Activated gamma-delta T cell treated with anti-CD3 and anti-CD28 coated beads, Interleukin-2, amount 50 U/mL, for 16 hours (primary cell): ENCODE measurements at places on chromosomes 1 and 21.
A peak's percentile ranks its signal among the peaks of the same experiment; 100 is the strongest.

DNA sequence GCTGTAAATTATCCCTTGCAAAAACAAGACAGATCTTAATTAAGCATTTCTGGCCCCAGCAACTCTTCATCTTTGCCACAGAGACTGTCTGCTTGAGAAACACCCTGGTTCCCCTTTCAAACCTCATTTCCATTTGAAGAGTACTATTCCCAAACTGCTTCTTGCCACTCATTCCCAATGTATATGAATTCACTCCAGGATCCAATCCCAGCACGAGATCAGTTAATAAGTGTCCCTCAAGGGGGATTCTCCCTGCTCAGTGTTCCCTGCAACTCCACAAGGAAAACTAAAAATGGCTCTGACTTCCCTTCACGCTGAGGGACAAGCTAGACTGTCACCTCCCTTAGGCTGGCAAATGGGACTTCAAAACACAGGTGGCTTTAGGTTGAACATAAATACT lies 173.2 kb downstream of the SIPA1L2 start:
- DNase-seq: no peak

GRCh38 chr1:46535063-46535462 lies 16.4 kb downstream of the KNCN start:
- DNase-seq: no peak

GRCh38 chr1:55318116-55318817 lies 103.1 kb upstream of the USP24 start:
- DNase-seq: no peak

DNA sequence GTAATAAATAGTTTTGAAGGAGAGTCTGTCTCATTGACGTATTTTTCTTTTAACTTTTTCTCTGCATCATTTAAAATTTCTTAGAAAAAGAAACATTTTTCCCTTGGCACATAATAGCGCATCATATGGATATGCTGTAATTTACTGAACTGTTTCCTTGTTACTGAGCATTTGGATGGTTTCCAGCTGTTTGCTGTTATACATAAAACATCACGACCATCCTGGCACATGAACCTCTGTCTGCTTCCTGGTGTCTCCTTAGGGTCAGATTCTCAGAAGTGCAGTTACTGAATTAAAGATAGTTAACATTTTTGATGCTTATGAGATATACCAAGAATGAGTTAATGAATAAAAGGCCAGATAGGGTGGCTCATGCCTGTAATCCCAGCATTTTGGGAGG lies 67.2 kb downstream of the BACE2 start:
- no peak for DNase-seq

GRCh38 chr1:30725450-30726095 lies 2.2 kb upstream of the MATN1 start:
- no peak for DNase-seq

- DNase-seq: no peak
Measured at GRCh38 chr1:118247593-118247992, 62.6 kb upstream of the SPAG17 start.

- DNase-seq: no peak
Measured at GRCh38 chr1:9145021-9145668, 16.2 kb upstream of the GPR157 start.

- no peak for DNase-seq
Measured at GRCh38 chr1:22803833-22804232, 93.2 kb downstream of the EPHB2 start.

DNA sequence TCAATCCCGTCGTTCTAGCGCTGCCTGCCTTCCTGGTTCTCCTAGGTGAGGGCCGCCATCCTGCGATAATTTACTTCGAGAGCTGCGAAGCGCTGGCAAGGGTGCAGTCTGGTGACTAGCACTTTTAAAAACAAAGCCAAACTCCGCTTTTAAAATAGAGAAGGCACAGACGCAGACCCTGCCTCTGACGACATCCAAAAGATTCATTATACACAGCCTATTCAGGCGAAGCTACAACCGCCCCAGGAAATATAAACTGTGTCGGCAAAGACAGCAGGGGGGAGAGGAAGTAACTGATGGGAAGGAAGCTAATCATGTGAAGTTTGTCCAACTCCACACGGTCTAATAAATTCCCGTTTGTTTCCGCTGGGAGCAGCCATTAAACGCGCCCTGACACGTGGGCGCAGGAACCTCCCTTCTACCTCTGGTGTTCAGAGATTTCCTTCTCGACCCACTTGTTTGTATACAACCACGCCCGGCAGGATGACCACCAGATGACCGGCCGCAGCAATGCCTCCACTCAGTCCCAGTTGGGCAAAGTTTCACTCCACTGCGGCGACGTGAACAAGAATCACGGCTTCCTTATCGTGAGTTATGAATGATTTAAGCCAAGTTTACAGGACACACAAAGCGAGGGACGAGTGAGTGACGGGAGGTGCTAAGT lies 1.3 kb downstream of the GNG12 start:
- DNase-seq: no peak

- no peak for DNase-seq
Measured at GRCh38 chr1:8363767-8364301, 45.9 kb downstream of the SLC45A1 start.

DNA sequence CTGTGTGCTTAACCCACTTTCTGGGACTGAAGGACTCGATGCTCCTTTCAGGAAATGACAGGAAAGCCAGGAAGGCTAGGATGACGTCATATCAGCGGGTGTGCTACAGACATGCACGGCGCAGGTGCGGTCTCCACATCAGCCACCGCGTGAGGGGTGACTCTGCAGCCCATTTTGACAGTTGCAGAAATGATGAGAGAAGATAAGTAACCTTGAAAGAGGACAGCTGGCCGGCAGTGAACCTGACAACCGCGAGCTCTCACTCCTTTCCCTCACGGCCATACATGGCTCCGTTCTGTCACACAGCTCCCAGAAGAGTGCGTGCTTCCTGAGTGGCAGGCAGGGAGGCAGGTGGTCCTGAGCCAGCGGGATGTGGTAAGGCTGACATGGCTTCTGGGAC lies 1.7 kb upstream of the KRTAP10-5 start:
- DNase-seq: no peak

DNA sequence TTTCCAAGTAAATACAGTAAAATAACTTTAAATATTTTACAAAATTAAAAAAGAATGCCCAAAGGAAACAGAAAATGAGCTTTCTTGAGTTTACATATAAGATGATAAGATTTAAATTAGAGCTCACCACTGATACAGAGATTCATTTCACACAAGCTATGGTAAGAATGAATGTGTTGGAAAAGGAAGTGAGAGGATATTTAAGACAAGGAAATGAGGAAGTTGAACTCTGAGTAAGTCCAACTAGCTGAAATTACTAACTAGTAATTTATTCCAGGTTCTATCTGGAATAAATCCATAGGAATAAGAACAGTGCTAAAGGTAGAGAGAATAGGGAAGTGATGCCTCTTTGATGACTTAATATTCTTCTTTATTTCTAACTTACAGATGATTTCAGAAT lies 42.4 kb downstream of the FNBP1L start:
- no peak for DNase-seq

DNA sequence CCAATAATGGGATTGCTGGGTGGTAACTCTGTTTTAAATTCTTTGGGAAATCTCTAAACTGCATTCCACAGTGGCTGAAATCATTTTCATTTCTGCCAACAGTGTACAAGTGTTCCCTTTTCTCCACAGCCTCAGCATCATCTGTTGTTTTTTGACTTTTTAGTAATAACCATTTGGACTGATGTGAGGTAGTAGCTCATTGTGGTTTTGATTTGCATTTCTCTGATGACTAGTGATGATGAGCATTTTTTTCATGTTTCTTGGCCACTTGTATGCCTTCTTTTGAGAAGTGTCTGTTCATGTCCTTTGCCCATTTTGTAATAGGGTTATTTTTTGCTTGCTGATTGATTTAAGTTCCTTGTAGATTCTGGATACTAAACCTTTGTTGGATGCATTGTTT lies 131.9 kb upstream of the B3GALT2 start:
- DNase-seq: no peak

DNA sequence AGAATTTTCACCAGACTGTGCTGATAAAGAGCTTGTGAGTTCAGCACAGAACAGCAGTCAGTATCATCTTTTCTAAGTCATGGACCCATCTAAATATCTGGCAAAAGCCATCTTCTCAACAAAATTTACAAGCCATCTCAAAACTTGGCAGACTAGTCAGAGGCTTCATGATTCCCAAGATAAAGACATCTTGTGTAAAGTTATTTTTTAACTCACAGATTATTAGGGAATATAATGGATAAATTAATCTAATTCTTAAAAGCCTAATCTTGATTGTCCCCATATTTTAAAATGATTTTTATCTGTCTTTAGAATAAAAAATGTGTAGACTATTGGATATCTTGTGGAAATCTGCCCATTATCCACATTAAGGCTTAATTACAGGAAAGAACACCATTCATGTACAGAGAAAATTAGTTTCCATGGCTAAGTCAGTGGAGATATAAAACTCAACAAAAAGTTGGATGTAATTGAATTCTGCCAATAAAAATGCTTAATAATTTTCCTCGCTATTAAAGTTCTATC lies 159.8 kb downstream of the ZP4 start:
- no peak for DNase-seq

DNA sequence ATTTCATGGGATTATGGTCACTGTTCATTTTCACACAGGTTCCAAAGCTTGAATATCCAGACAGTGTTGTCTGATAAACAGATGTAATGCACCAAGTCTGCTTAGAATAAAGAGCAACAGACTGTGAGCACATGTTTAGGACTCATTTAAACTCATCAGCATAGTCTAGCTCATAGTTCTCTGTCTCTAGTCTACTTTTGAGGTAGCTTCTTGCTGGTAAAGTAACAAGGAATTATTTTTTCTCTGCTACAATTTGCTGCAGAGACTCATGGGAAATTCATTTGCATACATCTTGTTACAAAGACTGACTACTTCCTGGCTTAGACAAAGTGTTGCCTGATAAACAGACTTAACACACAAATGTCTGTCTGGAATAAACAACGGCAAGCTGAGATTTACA lies 187.2 kb downstream of the NFIA start:
- DNase-seq: no peak

GRCh38 chr1:27045973-27046558 lies 33.4 kb upstream of the TENT5B start:
- DNase-seq: peak; percentile 43

DNA sequence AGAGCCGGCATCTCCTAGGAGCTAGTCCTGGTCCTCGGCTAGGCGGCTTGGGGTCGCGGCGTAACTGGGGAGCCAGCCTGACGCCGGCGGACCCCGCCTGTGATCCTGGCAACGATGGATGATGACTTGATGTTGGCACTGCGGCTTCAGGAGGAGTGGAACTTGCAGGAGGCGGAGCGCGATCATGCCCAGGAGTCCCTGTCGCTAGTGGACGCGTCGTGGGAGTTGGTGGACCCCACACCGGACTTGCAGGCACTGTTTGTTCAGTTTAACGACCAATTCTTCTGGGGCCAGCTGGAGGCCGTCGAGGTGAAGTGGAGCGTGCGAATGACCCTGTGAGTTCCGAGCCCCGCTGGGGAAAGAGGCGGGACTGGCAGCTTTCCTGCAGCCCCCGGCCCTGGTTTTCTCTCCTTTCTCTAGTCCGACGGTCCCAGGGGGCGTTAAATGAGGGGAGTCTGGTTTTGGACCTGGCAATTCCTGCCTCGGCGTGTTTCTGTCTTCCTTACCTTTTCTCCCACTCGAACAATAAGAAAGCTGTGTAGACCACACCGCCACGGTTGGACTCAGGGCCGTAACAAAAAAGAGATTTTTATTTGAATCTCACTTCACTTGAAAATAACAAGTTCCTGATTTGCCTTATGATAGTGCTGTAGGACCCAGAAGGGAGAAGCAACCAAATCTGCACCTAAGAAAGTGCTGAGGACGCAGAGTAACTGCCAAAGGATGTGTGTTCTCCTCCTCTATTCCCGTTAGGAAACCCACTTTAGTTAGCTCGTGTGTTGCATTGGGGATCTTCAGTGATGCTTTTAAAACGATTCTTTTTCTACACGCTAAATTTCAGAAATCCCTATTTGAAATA lies at the start of gene SPRTN:
SPRTN (plus strand) TSS at position 24 of the 859 bp plus-strand sequence; CDS start at position 115, 91 bp downstream.
- no peak for DNase-seq

GRCh38 chr1:45442272-45442671 lies 48.7 kb downstream of the TESK2 start:
- DNase-seq: no peak

- no peak for DNase-seq
Measured at GRCh38 chr1:50246869-50247268, 138.1 kb downstream of the ELAVL4 start.

DNA sequence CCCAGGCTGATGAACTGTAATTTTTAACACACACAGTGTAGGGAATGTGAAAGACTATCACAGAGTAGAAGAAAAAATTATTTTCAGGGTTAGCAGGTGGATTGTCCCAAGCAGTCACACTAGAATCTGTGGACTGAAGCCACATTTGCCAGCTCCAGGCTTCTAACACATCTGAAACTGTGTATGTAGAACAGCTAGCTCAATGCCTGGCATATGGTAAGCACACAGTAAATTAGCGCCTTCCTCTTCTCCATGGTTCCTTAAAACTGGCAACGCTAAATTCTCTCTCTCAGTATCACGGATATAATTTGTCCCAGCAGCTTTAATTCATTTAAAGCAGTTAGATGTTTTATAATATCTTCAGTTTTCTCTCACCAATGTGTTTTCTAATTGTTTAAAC lies 2.4 kb upstream of the NUDT17 start:
- DNase-seq: no peak

DNA sequence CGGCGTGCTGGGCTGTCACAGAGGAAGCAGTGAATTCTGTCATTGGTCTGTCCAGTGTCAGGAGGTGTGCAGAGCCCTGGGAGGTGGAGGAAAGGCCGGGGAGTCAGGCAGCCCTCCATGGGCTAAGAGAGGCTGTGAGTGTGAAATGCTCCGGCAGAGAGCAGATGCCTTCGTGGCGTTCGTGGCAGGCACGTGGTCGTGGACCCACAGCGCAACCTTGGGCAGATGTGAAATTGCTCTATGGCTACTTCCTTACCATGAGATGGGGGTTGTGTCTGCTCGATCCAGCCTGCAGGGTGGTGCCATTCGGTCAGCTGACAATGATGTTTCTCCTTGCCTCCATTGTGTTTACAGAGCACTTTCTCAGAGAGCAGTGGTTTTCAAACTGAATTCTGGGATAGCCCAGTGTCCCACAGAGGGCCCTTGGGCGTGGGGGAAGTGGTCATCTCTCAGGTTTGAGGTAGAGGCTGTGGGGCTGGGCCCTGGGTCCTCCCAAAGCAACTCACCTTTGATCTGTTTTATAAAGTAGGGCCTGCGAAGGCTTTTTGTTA lies 27.9 kb downstream of the TNFRSF1B start:
- DNase-seq: no peak

- no peak for DNase-seq
Measured at GRCh38 chr1:94026619-94027380, 94.1 kb downstream of the ABCA4 start.

GRCh38 chr21:9837946-9838737 lies 683.2 kb upstream of the TPTE start:
- DNase-seq: no peak

DNA sequence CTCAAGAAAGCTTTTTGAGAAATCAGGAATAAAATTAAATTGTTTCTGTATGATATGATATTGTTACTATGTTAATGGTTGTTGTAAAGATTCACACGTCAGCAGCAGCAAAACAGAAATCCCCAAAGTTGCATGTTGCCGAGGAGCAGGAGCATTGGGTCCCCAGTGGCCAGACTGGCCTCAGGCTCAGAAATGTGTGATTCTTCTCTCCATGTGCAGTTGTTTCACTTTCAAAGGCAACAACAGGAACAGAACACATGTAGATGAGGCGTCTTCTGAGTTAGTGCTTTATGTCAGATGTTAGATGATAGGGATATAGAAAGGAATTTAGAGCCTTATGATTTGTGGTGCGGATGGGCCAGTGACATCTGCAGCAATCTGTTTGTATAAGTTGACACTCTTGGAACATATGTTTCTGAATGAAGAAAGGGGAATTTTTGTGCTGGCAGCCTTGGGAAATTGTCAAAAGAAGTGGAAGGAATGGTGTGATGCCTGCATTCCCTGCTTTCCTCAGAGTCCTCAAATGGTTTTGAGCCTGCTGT lies 2.1 kb upstream of the TTLL7 start:
- DNase-seq: no peak

- no peak for DNase-seq
Measured at GRCh38 chr1:21952786-21953520, 15.8 kb upstream of the HSPG2 start.
